Right cardiac atrium (tissue), 5 donors: ENCODE measurements at places on chromosomes 5 and 9. TPM values are rescaled to one million over a fixed set of nuclear protein-coding genes. Genes with fewer than 3 reads are reported as not detected.

Gene FAM221B
- total RNA-seq: not detected

Gene SMIM33
- not detected for total RNA-seq

Gene TPM2
- total RNA-seq: 573 TPM

Gene C9
- not detected for total RNA-seq

Gene KLHL3
- 39.6 TPM for total RNA-seq

Gene WDR38
- total RNA-seq: not detected

Gene ENHO
- 2.3 TPM for total RNA-seq

Gene JAKMIP2
- 1.3 TPM for total RNA-seq

Gene PCDHA1
- not detected for total RNA-seq

Gene DAB2
- 24.3 TPM for total RNA-seq

Gene PCDHGB6
- 6.5 TPM for total RNA-seq

Gene NUTM2G
- not detected for total RNA-seq

Gene SPATA31D4
- not detected for total RNA-seq

Gene TEX48
- total RNA-seq: not detected

Gene PRLR
- total RNA-seq: 1.7 TPM

Gene ANKRD31
- total RNA-seq: 0.31 TPM

Gene FBP1
- 3.8 TPM for total RNA-seq

GRCh38 chr5:101534491-101535110 is 631.5 kb upstream of the ST8SIA4 start:
- DNase-seq: no peak

DNA sequence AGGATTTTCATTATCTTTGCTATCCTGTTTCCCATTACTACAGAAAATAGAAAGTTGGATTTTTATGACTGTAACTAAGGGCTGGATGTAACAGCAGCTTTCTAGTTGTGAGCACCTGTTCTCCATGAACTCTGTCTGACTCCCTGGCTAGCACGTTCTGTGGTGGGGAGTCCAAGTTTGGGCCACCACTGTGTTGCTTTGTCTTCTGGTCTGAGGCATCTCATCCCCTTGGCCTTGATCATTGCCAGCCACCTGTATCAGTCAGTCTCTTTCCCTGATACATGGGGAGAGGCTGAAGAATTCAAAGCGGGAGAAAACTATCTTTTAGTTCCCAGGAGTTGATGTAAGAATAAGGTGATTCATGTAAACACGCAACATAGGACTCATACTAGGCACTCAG is 33.4 kb downstream of the WDR70 start:
- DNase-seq: no peak

GRCh38 chr5:149271195-149271715 is 404 bp upstream of the AFAP1L1 start:
- DNase-seq: no peak

GRCh38 chr5:64883912-64884311 is 115.2 kb downstream of the CWC27 start:
- no peak for DNase-seq

DNA sequence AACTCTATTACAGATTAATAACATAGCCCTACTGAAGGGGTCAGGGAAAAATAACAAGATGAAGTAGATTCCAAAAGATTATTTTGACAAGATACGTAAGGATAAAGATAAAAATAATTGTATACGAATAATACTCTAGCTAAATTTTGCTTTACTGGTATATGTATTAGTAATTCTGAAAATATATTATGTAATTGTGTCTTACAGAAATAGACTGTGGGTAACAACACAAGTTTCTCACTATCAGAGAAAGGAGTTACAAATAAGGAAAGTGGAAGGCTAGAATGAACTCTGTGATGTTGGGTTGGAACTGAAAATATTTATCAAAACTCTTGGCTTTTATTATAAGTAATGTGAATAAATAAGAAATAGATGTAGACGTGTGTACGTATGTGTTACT is 26.6 kb upstream of the TUSC1 start:
- no peak for DNase-seq

GRCh38 chr5:172164769-172165212 is 23.2 kb downstream of the STK10 start:
- DNase-seq: peak; percentile 82

DNA sequence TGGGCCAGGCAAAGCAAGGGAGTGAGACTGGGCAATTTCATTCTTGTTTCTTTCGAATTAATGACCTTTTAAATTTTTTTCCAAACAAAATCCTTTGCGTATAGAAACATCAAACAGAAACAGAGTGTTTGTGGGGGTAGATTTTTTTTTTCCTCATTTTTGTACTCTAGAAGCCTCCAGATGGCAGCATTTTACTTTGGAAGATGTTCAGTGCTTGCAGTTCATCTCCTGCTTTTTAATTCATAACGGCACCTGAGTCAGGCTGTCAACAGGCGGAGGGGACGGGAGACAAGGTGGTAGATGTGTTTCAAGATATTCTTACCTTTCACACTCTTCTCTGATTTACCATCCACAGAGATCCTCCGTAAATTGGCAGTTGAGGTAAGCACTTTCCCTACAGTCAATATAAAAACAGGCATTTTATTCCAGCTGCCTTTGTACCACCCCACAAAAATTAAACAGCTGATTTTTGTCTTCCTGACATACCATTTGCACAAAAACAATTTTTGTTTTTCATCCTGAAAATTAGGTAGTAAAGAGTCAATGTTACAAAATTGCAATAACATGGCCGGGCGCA is 99.5 kb upstream of the FBXL17 start:
- no peak for DNase-seq

GRCh38 chr5:158801268-158801667 is 298.4 kb downstream of the EBF1 start:
- no peak for DNase-seq

GRCh38 chr5:1278656-1279442 is 16.0 kb downstream of the TERT start:
- no peak for DNase-seq

DNA sequence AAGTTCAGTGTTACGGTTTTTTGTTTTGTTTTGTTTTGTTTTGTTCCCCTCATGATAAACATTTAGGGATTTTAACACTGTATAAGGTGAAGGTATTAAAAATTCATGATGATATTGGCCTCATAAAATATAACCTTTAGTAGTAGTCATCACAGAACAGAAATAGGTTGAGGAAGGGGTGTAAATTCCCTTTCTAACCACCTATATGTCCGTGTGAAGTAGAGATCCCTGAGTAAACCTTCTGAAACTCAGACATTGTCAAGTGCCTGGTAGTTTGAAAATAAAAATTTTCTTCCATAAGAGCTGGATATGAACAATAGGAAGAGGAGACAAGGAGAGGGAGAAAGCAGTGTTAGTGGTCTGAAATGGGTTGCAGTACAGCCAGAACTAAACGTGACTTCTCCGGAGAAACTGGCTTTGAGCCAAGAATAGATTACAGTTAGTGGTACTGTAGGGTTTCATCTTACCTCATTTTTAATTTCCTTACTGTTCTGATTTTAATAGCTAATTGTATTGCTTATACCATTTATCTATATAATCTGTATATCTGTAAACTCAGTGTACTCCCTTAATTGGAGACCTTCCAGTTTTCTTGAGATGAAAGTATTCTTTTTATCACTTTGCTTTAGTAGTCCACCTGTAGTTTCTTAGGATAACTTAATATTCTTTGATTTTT is 18.3 kb downstream of the UGCG start:
- no peak for DNase-seq

- DNase-seq: no peak
Measured at GRCh38 chr5:1709171-1709803, 90.3 kb downstream of the MRPL36 start.

DNA sequence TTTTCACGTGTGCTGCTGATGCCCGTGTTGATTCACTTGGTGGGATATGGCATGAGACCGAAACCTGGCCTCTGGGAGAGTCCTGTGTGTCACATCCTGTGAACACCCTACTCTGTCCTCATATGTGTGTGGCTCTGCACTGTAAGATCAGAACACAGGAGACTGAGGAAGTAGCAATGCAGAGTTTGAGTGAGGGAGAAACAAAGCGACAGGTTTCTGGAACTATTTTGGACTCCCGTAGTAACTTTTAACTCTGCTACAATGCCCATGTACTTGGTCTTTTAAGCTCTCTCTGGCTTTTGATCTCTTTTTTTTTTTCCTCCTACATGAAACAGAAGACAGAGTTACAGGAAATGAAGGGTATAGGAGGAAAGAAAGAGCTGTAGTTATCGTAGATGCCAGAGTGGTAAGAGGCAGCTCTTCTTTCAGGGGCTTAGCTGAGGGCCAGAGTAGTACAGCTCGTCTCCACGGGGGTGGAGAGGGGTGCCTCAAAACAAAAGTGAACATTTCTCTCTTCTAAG is 26.6 kb downstream of the GRAMD2B start:
- no peak for DNase-seq

DNA sequence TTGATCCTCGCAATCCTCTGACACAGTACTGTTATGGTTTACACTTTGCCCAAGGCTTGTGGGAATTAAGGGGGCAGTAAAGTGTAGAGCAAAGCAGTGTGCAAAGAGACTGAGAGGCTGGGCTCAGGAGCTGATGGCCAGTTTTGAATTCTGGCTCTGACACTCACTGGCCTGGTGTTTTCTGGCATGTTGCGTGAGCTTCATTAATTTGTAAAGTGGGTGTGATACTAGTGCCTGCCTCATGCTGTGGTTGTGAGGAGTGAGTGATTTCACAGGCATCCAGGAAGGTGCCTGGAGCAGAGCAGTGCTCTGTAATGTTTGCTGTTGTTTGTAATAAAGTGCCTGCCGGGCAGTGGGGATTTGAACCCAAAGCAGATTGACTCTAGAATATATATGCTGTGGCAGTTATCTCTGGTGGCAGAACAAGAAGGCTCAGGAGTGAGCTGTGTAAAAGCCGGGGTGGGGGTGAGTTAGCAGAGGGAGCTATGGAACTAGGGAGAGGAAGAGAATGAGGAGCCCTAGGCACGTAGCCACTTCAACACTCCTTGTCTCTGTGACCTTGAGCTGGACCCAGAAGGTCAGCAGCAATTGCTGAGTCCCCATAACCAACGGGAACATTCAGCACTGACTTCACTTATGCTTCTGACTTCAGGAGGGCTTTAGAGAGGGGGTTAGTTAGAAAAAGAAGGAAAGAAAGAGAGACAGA is 108.5 kb downstream of the DOCK2 start:
- DNase-seq: no peak

GRCh38 chr5:167049043-167049663 is 1242.3 kb upstream of the WWC1 start:
- peak; percentile 33 for DNase-seq

- DNase-seq: no peak
Measured at GRCh38 chr5:168415971-168416370, 70.3 kb upstream of the RARS1 start.

GRCh38 chr5:6504677-6505415 is 56.2 kb downstream of the UBE2QL1 start:
- no peak for DNase-seq

- no peak for DNase-seq
Measured at GRCh38 chr5:52985306-52985705, 3.8 kb upstream of the ITGA2 start.

GRCh38 chr5:71573591-71573990 is 13.5 kb upstream of the MCCC2 start:
- DNase-seq: no peak

- no peak for DNase-seq
Measured at GRCh38 chr5:130995254-130995515, 169.9 kb downstream of the HINT1 start.

- no peak for DNase-seq
Measured at GRCh38 chr9:83503866-83504265, 34.3 kb downstream of the FRMD3 start.

DNA sequence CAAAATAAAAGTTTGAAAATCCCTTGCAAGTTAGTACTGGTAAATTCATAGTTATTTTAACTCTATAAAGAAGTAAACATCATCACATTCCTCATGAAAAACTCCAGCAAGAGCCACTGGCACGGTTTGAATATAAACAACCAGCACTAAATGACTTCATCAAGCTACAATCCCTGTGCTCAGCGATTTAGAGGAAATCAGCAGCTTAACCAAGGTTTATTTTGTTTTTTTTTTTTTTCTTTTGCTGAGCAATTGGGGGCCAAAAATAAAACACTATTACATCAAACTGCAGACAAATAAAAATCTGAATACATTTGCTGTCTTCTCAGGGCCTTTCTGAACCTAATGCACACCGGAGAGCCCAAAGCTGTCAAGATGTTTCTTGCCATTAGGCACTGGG is 106.2 kb upstream of the SLC24A2 start:
- no peak for DNase-seq

DNA sequence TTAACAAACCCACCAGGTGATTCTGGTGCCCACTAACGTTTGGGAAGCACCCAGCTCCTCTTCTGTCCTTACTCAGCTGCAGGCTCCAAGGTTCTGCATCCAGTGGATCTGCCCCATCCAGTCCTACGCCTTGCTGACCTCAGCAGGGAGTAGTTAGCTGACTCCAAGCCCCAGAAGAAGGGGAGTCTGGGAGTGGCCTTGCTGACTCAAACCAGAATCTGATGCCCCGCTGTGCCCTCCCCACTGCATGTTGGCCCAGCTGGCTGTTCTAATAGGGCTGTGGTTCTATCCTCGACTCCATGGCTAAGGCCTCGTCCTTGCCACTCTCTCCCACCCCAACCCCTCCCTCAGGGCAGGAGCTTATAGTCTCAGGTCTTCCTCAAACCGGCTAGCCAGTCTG is 136.3 kb downstream of the TTLL11 start:
- DNase-seq: no peak

DNA sequence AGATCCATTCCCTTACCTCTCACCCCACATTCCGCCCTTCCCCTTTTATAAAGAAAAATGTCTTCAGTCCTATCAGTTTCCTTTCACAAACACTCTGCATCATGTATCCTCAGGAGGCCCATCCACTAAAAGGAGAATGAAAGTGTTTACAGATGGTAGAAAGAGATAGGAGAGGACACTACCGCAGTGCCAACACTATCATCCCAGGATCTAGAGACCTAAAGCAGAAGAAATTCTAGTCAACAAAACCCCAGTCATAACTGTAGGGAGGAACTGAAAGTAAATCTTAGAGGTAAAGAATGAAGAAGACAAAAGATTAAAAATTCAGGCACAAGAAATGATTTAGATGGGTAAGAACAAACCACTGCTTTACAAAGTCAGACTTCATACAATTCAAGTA is 114.1 kb downstream of the MLLT3 start:
- DNase-seq: no peak

DNA sequence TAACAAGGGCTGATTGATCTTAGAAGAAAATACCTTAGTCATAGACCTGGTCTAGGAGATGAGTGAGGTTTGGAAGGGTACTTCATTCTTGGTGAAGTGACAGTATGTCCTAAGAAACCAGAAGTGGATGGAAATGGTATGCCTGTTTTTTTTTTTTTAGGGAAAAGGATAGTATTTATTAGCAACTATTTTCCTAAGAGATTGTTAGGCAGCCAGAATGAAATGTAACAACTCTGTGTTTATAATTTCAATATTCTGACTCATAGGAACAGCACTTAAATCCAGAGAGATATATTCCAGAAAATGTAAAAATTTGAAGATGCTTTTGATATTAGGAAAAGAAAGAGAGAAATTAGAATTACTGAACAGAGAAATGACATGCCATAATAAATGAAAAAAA is 21.2 kb upstream of the ARL14EPL start:
- no peak for DNase-seq

- DNase-seq: no peak
Measured at GRCh38 chr5:1104327-1105006, 7.4 kb downstream of the SLC12A7 start.

DNA sequence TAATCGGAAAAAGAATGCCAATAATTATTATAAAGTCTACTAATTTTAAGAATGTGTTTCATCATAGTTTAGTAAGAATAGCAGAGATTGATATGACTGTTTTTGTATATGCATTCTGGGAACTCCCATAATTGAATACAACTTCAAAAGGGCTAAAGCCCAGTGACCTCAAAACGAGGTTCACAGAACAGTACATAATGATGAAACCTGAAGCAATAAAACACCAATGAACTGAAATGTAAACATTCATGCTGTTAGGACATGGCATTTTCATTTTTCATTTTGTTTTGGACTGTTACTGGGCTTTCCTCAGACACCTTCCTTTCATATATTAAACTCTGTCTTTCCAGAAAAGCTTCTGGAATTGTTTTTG is 684 bp upstream of the JMY start:
- DNase-seq: no peak
